ENCODE measurements at places on chromosomes 11 and 22.

DNA sequence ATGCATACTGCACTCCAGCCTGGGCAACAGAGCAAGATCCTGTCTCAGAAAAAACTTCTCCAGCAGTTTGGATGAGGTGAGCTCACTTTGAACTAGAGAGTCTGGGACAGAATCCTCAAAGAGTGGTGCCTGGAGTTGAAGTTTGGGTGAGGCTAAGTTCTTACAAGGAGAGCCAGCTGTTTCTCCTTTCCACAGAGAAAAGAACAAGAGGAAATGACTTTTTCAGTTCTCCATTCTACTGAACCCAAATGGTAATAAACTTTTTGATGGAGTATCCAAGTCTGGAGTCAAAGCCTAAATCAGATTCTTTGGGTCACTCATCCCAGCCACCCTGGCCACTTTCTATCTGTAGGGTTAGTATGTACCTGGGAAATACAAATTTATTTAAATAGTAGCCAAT lies 102.7 kb downstream of the TRAF6 start:
- no peak for DNase-seq

DNA sequence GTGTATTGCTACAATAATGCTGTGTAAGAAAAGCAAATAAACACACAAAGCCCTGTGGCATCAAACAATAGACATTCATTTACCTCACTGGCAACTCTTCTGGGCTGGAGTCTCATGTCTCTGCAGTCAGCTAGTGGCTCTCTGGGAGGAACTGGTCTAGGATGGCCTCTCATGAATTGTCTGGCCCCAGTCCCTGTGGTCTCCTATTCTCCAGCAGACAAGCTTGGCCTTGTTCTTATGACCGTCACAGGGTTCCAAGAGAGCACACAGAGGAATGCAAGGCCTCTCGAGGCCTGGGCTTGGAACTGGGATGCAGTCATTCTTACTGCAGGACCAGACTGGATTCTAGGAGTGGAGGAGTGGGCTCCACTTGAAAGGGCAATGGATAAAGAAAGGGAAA lies 141.2 kb upstream of the NTM start:
- no peak for DNase-seq

GRCh38 chr11:74818283-74818946 lies 69.8 kb downstream of the RNF169 start:
- DNase-seq = no peak

DNA sequence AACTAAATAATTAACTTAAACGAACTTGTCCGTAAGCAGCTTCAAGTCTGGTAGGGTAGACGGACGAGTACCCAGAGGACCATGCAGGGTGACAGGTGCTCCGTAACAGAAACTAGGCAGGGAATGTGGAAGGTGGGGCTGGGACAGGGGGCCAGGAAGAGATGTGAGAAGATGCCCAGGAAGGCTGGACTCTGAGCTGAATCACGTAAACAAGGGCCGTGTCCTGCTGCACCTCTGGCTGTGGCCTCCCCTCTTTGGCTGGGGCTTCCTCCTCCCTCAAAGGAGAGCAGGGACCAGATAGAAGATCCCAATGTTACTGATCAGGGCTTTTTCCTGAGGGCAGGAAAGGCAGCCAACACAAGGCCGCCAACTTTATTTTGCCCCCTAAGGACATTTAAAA lies 47.9 kb downstream of the PACSIN2 start:
- no peak for DNase-seq

- DNase-seq = no peak
Measured at GRCh38 chr11:62393061-62393611, 25.7 kb upstream of the SCGB1A1 start.

DNA sequence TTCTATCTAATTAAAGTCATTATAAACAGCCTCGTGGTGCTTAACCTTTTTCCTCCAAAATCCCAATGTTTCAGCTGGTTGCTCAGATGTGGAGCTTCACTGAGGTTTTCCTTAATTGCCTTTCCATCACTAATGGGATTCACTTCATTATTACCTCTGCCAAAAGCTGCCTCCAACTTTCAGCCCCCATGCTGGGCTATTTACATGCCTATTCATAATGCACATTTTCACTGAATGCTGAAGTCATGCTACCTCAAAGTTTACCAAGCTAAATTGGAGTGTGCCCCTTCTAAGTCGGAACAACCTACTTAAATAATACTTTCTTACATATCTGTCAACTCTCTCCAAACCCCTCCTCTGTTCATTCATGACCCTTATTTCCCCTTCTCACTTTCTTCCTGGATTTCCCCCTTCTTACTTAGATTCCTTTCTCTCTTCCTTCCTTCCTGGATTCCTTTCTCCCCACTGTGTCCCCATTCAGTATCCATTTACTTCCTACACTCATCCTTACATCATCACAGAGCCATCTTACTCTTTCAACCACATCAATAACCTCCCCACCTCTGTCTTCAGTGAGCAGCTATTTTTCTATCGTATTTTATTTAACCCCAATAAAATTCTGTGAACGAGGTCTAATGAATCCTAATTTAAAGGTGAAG lies 887.3 kb upstream of the TENM4 start:
- no peak for DNase-seq

- no peak for DNase-seq
Measured at GRCh38 chr11:27612932-27613880, 87.0 kb downstream of the BDNF start.

DNA sequence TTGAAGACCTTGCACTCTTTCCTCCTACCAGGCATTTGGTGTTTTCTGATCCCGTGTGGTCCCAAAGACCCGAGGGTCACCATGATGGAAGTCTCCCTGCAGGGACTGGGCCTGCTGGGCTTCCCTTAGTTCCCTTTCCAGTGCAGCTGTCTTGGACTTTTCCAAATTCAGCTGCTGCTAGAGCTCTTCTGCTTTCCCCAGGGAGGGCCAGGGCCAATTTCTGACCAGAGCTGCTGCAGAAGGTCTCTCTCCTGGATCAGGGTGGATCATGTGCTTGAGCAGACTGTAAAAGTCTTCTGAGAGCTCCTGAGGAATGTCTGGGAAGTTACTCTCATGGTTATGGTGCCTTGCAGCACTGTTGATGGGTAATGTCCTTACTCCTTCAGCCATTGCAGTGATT lies 23.2 kb downstream of the LDLRAD3 start:
- DNase-seq = no peak

GRCh38 chr11:128553662-128554362 lies 33.5 kb downstream of the ETS1 start:
- no peak for DNase-seq

DNA sequence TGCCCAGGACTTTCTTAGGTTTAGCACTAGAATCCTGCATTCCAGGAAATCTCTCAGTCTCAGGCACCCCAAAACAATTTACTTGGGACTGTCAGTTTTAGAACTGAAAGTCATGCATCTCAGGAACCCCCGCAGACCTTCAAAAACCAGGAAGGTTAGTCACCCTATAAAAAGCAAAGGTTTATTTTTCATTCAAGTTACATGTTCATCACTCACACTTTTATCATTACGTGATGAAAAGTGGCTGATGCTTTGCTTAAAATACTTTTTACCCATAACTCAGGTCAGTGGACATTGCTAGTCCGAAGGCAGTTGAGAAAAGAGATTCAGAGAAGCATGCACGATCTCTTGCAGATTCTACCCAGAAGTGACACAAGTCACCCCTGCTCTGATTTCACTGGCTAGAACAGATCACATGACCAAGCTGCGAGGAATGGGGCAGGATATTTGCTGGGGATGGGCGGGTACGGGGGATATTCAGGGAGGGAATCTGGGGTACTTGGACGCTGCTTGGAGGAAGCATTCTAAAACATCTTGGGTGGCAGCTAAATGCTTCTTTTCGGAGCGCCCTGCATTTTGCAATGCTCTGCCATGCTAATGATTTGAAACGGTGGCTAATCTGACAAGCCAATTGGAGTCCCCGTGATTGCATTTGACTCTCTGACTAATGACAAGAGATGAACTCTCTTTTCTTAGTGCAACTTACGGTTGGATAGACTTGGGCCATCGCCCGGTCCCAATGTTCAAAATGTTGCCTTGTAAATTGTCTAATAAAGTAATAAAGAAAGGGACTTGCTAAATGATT lies 110.2 kb downstream of the MIAT start:
- DNase-seq = no peak

DNA sequence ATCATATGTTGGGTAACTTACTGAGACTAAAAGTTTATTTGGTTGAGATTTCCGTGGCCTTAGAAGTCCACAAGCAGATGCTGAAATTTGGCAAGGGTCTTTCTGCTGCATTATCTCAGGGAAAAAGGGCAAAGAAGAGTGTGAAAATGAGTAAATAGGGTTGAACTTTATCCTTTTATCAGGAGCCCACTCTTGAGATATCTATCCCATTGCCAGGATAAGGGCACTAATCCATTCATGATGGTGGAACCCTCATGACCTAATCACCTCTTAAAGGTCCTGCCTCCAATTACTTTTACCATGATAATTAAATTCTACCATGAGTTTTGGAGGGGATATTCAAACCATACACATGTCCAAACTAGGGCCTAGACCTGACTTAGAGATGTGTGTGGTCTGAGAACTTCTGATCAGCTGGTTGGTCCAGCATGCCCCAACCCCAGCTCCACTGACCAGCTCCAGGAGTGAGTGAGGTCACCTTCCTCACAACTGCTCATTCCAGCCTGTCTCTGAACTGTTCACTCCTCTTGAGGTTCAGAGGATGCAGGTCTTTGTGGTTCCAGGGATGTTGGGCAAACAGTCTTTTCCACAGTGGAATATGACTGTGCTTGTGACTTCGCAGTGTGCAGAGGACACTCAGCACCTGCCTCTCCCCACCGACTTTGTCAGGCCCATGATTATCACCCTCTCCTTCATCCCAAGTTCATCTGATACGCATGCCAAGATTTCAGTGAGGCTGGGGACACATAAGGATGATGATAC lies 130.1 kb upstream of the TOP3B start:
- no peak for DNase-seq

DNA sequence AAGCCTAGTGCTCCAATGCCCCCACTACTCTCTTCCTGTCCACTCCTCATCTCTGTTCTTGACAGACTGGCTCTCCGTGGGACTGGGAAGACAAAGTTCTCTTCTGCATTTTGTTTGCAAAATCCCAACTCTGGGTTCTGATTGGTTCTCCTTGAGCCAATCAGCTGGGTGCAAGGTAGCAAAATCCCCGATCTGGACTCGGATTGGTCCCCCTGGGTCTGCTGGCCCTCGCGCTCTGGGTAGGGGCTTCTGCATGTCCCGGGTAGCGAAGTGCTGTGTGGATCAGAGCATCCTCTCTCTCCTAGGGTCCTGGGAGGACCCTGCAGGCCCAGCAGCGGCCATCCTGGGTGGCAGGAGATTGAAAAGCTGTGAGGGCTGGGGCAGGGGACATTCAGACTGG lies 22.3 kb upstream of the A4GALT start:
- no peak for DNase-seq

DNA sequence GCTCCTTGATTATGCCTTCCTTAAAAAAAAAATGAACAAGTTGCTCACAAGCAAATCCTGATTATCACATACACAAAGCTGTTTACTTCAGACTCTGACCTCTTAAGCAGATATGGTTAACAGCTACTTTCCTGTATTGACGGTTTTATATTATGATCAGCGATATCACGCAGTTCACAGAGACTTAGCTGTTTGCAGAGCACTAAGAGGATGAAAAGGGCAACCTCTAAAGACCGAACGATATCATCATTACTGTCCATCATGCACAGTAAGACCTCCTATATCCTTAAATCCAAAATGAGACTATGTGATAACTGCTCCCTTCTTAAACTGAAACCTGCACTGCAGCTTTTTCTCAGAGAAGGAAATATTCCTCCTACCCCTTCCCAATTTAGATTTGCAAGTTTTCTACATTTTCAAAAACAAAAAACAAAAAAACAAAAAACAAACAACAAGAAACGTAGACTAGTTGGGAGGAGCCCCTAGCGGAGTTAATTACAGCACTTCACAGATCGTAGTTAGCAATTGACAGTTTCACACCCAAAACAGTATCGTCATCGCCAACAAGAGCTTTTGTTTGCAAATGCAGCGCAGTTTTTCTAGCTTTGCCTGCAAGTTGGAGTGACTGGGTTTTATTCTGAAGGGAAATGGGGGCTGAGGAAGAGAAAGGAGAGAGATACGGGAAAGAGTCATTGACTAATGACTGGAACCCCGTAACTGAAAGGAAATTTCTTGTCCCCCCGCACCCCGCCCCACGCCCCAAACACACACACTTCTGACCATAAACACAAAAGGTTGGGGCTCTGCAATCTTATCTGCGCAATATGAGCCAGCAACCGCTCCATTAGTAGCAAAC lies 1.2 kb downstream of the DDX6 start:
- no peak for DNase-seq

GRCh38 chr22:49825944-49826602 lies 1.6 kb downstream of the BRD1 start:
- peak; percentile 52 for DNase-seq

GRCh38 chr22:30048681-30049080 lies 31.6 kb upstream of the HORMAD2 start:
- no peak for DNase-seq

GRCh38 chr22:23772315-23772648 lies 367 bp upstream of the MMP11 start:
- DNase-seq = no peak

DNA sequence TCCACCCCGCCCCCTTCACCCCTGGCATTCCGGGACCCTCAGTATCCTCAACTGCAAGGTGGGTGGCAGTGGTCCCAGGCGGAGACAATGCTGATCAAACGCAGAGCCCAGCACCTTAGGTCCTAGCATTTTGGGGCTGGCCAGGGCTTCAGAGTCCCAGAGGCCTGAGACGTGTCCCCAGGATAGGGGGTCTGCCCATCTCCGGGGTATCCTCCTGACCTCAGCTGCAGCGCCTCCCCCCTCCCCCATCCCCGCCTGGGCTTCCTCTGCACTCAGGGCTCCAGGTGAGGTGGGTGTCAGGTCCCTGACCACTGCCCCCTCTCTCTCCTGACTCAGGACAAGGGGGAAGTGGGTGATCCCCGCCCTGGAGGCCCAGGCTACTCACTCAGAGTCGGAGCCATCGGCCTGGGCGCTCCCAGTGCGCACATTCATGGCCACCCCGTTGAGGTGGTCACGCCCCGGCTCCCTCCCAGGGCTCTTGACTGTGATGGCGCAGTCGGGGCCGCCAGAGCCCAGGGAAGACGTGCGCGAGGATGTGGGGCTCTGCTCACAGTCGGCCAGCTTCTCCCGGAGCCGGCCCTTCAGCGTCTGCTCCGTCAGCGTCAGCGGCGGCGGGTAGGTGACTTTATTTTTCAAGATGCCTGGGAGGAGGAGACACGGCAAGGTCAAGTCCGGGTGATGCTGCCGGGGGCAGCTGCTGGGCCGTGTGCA lies 28.3 kb downstream of the TRMU start:
- DNase-seq = no peak

GRCh38 chr11:102345904-102346303 lies 1.1 kb upstream of the BIRC2 start:
- no peak for DNase-seq

DNA sequence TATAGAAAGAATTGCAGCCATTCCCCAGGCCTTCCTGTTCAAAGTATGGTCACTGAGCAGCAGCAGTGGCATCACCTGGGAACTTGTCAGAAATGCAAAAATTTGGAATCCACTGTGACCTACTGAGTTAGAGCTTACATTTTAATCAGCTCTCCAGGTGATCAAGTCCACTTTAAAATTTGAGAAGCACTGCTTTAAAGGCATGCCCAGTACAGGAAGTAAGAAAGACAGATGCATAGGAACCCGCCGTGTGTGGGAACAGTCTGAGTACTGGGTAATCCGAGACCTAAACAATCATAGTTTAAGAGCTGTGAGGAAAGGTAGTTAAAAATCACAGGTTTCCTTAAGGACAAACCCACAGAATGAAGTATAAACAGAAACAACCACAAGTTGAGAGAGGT lies 462.4 kb downstream of the RAB38 start:
- no peak for DNase-seq
